ENCODE measurements at places on chromosomes 7 and 10.

GRCh38 chr10:130742941-130743675 is 568.4 kb downstream of the TCERG1L start:
- DNase-seq, result no peak

DNA sequence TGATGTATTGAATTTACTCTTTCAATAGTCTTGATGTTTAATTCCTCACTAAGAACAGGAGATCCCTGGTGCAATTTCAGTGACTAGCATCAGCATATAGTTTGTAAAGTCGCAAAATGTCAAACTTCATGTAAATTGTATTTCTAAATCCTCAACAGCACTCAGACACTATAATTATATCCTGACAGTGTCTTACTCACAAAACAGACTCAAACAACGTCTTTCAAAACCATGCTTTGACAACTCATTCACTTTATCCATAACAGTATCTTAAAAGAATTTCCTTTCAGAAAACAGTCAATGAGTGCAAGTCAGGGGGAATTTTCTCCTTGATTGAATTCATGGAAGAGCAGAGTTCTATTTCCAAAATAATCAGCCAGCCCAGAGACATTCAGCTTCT is 20.8 kb downstream of the BAMBI start:
- DNase-seq, result no peak

- DNase-seq, result no peak
Measured at GRCh38 chr7:157434231-157434630, 97.4 kb downstream of the DNAJB6 start.

DNA sequence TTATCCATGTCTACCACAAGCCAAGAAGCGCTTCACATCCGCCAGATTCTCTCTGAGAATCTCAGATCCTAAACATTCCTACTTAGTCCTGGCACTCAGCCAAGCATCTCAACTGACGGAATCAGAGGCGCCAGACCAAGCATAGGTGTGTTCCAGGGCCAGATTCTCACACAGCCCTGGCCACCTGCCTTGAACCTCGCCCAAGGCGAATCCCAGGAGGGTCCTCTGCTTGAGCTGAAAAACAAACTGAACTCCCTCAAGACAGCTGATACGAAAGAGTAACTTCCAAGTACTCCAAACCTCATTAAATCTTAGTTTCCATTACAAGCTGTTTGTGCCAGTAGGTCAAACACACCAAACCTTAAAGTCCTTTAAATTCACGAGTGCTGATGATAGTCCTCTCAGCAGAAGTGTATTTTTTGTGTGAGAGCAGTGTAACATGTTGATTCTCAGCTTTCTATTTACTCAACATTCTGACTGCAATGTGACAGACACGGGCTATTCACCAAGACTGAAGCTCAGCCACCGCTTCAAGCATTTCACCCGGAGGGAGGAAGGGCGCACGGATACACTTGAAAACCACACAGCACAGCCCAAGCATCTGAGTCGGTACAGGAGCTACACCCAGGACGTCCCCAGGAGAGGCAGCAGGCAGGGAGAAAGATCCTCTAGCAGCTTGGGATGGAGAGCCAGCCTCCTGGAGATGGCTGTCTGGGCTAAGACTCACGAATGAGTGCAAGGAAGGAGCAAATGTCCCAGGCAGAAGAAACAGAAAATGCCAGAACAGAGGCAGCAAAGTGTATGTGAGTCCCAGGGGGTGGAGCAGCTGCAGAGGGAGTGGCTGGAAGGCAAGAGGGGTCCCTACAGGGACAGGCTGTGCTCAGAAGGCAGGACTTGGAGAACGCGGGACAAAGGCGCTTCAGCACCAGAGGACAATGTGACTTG is 6.0 kb downstream of the PARD3 start:
- DNase-seq, result no peak

- no peak for DNase-seq
Measured at GRCh38 chr10:118276204-118276603, 65.9 kb downstream of the FAM204A start.

GRCh38 chr10:33310853-33311252 is 23.6 kb downstream of the NRP1 start:
- DNase-seq, result no peak
